Stimulated activated CD4-positive, alpha-beta T cell treated with anti-CD3 and anti-CD28 coated beads, Interleukin-2, amount 100 ng/mL, for 4 hours (primary cell): ENCODE measurements at places on chromosomes 11 and 22.

DNA sequence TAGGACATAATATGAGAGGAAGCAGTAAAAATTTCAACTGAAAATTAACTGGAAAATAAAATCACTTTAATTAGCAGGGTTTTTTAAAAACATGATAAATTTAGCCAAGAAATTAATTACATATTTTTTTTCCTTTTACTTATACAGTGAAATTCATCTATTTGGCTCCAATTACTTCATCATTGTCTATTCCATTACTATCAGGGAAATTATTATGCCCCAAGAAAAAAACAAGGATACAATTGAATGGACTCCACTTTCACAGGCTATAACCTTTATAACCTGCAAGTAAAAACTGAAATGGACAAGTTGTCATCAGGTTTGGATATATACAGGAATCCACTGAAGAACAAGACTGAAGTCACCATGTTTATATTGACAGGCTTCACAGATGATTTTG, at the start of gene OR5T3:
Gene OR5T3, plus strand, starts transcription at position 301 of the 400 bp plus-strand sequence. Its CDS starts 0 bp downstream, at position 301.
- DNase-seq: no peak

DNA sequence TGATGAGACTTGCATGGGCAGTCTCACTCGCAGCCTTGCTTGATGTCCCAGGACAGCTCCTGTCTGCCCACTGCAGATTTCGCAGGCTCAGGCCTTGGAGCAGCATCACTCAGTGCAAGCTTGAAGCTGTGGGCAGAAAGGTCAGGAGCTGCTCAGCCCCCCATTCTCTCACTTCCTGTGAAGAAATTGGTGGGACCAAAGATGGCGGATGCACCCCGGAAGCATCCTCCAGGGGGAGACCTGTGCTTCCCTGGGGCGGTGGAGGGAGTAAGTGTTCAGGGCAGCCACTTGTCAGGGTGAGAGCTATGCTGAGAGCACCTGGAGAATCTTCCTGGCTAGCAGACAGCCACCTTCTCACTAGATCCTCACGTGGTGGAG, 11.3 kb downstream of the PLAAT2 start:
- no peak for DNase-seq

- DNase-seq: no peak
These were observed 5.2 kb downstream of the SUN2 start for GRCh38 chr22:38750638-38751037.

DNA sequence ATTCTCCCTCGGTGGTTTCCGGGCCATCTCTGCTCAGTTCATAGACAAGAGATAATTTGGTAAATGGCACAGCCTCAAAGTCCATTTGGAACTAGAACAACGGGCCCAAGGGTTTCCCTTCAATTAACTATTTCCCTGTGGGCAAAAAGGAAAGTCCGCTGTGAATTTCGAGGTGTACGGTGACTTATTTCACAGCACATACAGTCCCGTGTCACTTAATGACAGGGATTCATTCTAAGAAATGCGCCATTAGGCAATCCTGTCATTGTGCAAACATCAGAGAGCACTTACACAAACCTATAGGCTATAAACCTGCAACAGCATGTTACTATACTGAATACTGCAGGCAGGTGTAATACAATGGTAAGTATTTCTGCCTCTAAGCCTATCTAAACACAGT, 551.6 kb downstream of the OPCML start:
- no peak for DNase-seq

- DNase-seq: no peak
These were observed 59.1 kb downstream of the WNT7B start for GRCh38 chr22:45917700-45918458.

GRCh38 chr11:57240757-57241156, 3.7 kb upstream of the APLNR start:
- DNase-seq: no peak

DNA sequence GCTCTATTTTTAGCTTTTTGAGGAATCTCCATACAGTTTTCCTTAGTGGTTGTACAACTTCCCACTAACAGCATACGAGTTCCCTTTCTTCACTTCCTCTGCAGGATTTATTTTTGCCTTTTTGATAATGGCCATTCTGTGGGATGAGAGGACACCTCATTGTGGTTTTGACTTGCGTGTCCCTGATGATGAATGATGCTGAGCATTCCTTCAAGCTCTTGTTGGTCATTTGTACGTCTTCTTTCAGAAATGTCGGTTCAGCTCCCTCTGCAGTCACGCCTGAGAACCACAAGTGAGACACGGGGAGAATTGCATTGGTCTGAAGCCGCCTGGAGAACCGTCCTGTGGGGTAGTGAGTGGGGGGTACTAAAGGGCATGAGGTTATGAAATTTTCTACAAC, 2.0 kb upstream of the KRTAP5-10 start:
- DNase-seq: no peak

- no peak for DNase-seq
These were observed 34.8 kb upstream of the PSMA1 start for GRCh38 chr11:14554959-14555358.

- DNase-seq: no peak
These were observed 49.5 kb upstream of the RRM1 start for GRCh38 chr11:4044976-4045646.

GRCh38 chr11:112655371-112655770, 305.8 kb upstream of the NCAM1 start:
- no peak for DNase-seq

GRCh38 chr11:47506795-47507562, 46.0 kb downstream of the CELF1 start:
- no peak for DNase-seq

- DNase-seq: no peak
These were observed 56.4 kb downstream of the SWAP70 start for GRCh38 chr11:9720290-9720630.

DNA sequence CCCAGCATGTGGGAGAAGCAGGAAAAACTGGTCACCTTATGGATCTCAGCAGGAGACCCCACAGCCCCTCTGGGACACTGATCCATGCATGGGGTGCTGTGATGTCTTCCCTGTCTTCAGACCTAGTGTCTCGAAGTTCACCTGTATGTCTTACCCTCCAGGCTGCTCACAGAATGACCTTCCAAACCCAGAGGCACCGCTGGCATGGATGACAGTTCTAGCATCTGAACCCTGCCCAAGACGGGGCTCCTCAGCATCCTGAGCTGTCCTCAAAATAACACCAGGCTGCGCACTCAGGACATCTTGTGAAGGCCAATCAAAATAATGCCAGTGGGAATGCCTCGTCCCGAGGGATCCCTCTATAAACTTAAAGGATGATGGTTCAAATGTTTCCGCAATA, 824.9 kb downstream of the TBC1D22A start:
- DNase-seq: no peak

GRCh38 chr11:123247496-123247799, 52.4 kb upstream of the CLMP start:
- DNase-seq: no peak

- no peak for DNase-seq
These were observed at the start of gene SCT for GRCh38 chr11:626475-627307. Gene SCT, minus strand, starts transcription at chr11:627181. Its CDS starts 38 bp downstream, at chr11:627143.

- no peak for DNase-seq
These were observed 107.4 kb downstream of the RASSF10 start for GRCh38 chr11:13116491-13116890.

DNA sequence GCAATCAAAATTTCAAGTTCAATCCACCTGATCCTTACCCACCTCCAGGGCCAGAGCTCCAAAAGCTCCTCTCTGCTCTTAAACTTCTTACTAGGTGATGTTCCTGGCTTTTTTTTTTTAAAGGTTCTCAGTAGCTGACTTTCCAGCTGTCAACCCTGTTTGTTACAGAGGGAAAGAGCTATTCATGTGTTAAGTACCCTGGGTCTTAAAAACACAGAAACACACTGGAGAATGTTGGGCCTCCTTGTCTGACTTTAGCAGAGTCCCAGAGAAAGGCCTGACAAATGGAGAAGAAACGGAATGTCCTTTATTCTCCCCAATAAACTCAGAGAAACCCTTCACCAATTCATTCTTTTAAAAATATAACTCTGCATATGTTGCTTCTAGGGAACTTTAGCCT, 3.2 kb downstream of the LRRC4C start:
- no peak for DNase-seq

GRCh38 chr11:2536440-2536989, 91.7 kb downstream of the KCNQ1 start:
- DNase-seq: no peak

GRCh38 chr11:128552783-128553661, 34.3 kb downstream of the ETS1 start:
- DNase-seq: no peak
